Stimulated activated CD4-positive, alpha-beta T cell treated with anti-CD3 and anti-CD28 coated beads, Interleukin-4, amount 100 ng/mL, for 24 hours (primary cell): ENCODE measurements at places on chromosomes 5 and 9.

- DNase-seq, result no peak
Observed at GRCh38 chr9:89896806-89897340, 292.1 kb downstream of the GADD45G start.

- DNase-seq, result no peak
Observed at GRCh38 chr5:166436872-166437271, 1854.6 kb upstream of the WWC1 start.

DNA sequence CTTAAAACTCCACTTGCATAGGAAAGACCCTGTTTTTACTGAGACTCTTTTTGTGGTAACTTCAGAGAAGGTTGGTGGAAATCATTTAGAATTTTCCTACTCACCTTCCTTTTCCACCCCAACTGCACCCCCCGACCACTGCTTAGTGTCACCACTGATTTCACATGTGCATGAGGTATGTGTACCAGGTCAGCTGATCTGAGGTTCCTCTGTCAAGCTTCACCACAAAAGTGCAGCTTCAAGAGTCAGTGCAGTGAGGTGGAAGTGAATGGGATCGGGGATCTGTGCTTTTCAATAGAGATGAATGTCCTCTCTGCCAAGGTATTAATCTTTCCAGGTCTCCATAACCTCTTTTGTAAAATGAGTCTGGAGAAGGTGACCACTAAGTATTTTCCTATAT lies 260.5 kb upstream of the WWC1 start:
- DNase-seq, result no peak

- DNase-seq, result no peak
Observed at GRCh38 chr5:14417276-14417730, 164.3 kb upstream of the OTULINL start.
